ENCODE measurements at places on chromosomes 11 and 22.

GRCh38 chr11:43639224-43639623 lies 41.3 kb upstream of the HSD17B12 start:
- no peak for DNase-seq

DNA sequence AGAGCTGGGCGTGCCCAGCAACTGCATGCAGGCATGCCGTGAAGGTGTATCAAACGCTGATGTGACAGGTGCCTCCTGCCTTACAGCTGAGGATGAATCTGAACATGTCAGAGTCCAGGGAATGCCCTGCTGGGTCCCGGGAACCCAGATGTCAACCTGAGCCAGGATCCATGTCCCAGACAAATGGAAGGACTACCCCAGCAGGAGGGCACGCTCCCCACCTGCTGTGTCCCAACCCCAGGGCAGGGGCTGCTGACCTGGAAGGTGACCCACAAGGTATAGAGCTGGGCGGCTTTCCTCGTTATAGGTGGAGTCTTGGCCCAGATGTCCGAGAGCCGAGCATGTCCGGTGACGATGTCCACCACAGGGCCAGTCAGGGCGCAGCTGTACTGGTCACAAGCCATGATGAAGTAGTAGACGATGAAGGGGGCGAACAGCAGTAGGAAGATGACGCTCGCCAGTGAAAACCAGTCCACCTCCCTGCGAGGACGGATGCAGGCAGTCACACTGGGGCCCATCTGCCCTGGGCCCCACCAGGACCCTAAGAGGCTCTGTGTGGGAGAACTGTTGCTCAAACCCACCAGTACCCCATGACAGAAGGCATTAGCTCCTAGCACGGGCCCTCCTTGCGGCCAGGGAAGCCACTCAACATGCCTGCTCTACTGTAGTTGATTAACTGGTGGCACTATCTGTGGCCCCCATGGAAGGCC lies 4.3 kb downstream of the DHCR7 start:
- no peak for DNase-seq

DNA sequence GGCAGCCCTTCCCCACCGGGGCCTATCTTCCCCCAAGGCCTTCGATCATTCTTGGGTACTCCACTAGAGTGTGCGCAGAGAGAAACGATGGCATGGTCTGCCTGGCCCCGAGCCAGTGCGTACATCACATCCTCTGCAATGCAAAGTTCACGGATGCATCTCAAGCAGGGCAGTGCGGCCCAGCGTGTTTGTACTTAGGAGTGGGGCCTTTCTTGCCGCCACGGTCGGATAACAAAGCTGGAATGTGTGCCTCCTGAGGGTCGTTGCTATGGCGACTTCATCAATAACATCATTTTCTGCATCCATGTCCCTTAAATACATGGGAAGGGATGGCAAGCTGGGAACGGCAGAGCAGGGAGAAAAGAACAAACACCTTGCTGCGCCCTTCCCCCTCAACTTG lies 73.9 kb downstream of the SCUBE1 start:
- DNase-seq = no peak

DNA sequence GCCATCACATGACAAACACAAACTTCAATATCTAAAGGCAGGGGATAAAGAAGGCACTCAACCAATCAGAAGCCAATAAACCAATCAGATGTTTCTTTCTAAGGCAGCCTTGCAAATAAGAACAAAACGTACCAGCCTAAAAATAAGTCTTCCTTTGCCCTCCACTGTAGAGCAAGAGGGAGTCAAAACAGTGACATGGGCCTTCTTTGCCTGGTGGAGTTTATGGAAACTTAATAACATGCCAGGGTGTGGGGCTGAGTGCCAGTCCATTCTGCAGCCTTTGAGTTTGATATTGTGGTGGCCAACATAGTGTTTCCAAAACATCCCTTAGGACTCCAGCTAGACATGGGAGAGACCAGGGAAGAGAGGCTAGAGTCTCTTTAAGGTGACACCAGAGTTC lies 126.1 kb upstream of the NECTIN1 start:
- no peak for DNase-seq

DNA sequence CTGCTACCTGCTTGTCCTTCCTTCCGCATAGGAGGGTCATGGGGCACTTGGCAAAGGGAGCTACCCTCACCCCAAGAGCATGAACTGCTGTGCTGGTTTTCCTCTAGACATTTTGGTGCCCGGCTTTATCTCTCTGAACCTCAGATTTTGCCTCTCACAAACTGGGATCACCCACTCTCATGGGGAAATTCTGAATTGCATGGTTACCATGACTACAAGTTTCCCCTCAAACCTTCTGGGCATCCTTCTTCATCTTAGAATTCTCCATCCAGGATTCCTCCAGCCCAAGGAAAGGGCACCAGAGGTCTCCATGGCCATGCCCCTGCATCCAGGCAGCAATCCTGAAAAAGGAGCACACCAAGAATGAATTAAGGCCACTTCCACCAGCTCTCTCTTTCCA lies 180.1 kb upstream of the NECTIN1 start:
- DNase-seq = no peak

- no peak for DNase-seq
Observed at GRCh38 chr11:116388146-116388545, 384.6 kb downstream of the BUD13 start.

DNA sequence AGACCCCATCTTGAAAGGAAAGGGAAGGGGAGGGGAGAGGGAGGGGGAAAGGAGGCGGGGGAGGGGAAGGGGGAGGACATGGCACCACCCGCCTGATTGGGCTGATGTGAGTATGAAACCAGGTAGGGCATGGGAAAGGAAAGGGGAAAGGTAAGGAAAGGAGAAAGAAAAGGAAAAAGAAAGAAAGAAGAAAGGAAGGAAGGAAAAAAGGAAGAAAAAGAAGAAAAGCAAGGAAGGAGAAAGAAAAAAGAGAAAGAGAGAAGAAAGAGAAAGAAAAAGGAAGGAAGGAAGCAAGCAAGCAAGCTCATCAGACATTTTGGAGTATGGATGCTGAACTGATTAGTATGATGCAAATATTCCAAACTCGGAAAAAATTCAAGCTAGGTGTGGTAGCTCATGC lies 36.0 kb upstream of the TFIP11 start:
- DNase-seq = no peak

DNA sequence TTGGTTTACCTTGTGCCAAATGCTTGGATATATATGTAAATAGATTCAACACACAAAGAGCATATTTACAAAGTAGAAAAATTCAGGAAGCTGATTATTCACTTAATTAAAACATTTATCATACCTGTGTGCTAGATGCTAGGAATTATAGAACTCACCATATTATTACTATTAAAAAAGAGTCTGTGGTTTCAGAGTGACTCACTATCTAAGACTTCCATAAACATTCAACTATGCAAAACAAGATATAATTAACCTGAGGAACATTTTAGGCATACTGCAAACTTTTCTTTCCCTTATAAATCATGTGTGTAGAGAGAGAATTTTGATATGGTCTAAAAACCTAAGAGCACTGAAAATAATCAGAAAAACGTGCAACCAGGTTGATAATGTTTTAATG lies 27.3 kb downstream of the CTSC start:
- DNase-seq = no peak

DNA sequence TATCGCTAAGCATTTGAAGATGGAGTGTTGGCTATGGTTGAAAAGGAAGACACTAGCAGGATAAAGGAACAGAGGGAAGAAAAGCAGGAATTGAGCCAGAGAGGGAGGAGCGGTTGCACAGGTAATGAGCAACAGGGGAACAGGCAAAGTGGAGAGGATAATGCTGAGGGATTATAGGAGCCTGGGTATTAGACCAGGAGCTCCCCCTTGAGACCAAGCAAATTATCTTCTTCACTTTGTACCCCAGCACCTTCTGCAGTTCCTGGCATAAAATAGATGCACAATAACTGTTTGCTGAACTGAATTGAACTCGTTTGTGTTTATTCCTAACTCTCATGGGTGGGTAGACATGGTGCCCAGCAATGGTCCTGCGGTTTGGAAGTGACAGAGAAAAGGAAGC lies 54.6 kb upstream of the OR5P2 start:
- no peak for DNase-seq

GRCh38 chr11:76613901-76614300 lies 56.6 kb downstream of the LRRC32 start:
- no peak for DNase-seq

DNA sequence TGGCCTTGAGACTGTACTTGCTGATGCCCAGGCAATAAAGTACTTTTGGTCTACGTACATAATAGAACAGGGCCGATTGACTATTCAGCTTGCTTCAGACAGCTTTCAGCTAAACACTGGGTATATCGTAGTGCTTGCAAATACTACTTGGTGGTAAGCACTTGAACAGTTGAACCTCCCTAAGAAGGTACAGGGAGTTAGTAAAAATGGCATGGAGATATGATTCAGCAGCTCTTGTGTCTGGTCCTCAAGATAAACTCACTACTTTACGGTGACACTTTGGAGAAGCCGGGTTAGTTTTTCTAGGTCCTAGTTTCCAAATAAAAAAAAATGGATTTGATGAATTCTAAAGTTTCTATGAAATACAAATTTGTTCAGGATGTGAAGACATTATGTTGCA lies 7.3 kb downstream of the CCDC117 start:
- no peak for DNase-seq

DNA sequence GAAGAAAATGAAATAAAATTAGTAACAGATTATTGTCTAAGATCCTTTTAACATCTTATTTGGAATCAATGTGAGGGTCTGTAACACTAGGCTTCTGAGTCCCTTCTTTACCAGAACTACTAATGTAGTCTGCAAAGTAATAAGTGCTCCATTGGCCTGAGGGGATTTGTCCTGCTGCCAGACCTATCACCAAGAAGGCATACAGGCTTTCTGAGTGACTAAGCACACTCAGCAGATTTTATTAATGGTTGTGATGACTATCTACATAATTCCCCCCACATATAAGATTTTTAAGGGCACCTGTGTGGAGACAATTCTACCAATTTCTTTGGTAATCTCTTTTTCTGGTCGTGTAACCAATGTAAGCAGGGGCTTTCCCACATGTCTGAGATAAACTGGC lies 365.0 kb upstream of the FAT3 start:
- no peak for DNase-seq

- no peak for DNase-seq
Observed at GRCh38 chr11:64718780-64719124, 4.2 kb downstream of the NRXN2 start.

DNA sequence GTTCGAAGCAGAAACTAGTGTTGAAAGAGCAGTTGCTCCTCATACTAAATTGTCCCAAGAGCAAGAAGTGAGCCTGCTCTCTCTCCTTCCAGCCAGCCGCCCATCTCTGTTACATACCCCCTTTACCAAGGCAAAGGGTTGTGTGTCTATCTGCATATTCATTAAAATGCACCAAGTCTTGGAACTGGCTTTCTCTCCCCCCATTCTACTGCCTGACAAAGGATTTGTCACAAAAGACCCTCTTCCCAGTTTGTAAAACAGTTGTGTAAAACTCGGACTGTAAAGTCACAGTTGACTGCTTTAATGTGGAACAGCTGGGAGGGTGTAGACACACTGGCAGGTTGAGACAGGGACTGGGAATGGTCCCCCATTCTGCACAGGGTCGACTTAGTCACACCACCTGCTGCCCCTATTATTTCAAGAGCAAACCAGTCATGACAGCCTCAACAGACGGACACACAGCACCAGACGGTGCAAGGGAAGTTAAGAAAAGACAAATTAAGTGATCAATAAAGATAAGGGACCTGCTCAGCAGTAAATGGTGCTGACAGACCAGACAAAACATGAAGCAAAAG lies 60.0 kb upstream of the HTATIP2 start:
- DNase-seq = no peak

DNA sequence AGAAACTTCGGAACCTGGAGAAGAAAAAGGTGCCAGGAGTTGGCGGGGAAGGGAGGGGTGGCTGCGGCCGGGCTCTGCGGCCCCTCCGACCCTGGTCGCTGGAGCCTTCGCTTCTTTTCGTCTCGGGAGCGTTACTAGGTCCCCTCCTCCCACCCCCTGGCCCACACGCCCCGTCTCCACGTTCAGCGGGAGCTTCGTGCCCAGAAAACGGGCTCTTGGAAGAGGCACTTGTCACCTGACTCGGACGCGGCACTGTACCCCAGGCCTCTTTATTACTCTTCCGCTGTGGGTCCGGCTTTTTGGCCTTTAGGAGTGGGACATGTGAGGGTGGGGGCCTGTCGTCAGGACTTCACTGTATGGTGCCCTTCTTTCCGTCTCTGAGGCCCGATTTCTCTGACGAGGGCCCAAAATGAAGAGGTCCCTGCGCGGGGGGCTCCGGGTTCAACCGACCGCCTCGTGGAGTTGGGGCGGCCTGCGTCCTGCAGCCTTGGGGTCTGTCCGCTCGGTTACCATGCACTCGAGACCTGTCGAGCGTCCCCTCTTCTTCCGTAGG lies 1.2 kb downstream of the CAPRIN1 start:
- no peak for DNase-seq

- DNase-seq = no peak
Observed at GRCh38 chr11:85595285-85595884, 31.8 kb downstream of the DLG2 start.

GRCh38 chr11:25730230-25730629 lies 601.7 kb upstream of the ANO3 start:
- DNase-seq = no peak
